ENCODE measurements at places on chromosomes 2 and 18. TPM values are rescaled to one million over a fixed set of nuclear protein-coding genes. Genes with fewer than 3 reads are reported as not detected.
A peak's percentile ranks its signal among the peaks of the same experiment; 100 is the strongest.

Gene CIB4
- total RNA-seq = not detected

GRCh38 chr2:44191739-44192138 is 23.1 kb downstream of the PPM1B start:
- H3K27ac ChIP-seq = no peak overlapping the region
- peaks cover 8% of the 10 kb centered on the region for H3K4me1 ChIP-seq
- DNase-seq = no peak
- no peaks in the 10 kb centered on the region for H3K27me3 ChIP-seq

GRCh38 chr2:37779611-37780386 is 108.4 kb upstream of the CDC42EP3 start:
- no peaks in the 10 kb centered on the region for H3K36me3 ChIP-seq
- no peaks in the 10 kb centered on the region for H3K27me3 ChIP-seq
- peaks cover 20% of the 10 kb centered on the region for H3K4me1 ChIP-seq
- DNase-seq = no peak
- no peak overlapping the region for H3K4me3 ChIP-seq
- no peak overlapping the region for H3K27ac ChIP-seq

DNA sequence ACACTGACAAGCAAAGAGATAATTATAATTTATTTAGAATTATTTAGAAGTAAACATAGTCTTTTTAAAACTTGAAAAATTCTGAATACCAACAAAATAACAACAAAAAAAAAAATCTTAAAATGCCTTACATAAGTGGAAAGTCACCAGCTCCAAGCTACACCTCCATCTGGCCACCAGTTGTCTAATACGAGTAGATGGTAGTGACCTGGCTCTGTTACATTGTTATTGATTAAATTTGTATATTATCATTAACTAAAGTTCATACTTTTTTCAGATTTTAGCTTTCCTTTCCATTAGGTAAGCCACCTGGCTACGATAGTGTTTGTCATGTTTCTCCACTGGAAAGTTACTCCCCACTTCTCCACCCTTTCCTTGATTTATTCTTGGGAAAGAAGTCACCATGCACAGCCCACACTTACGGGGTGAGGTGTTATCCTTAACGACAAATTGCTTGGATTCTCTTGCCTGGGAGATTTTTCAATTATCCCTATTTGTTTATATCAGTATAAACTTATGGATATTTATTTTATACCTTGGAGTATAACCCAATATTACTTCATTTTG is 464.5 kb upstream of the CHAC2 start:
- no peaks in the 10 kb centered on the region for H3K27me3 ChIP-seq
- H3K4me1 ChIP-seq = no peaks in the 10 kb centered on the region
- H3K4me3 ChIP-seq = no peak overlapping the region
- no peaks in the 10 kb centered on the region for H3K36me3 ChIP-seq
- no peak overlapping the region for H3K27ac ChIP-seq

Gene TDRD15
- total RNA-seq = not detected

GRCh38 chr2:179487010-179487731 is 222.5 kb upstream of the SESTD1 start:
- H3K27ac ChIP-seq = peak overlapping the region; percentile 43
- DNase-seq = no peak
- H3K4me3 ChIP-seq = no peak overlapping the region
- H3K27me3 ChIP-seq = no peaks in the 10 kb centered on the region

GRCh38 chr2:73993778-73994177 is 9.1 kb downstream of the TET3 start:
- no peak overlapping the region for H3K4me3 ChIP-seq
- H3K27me3 ChIP-seq = no peaks in the 10 kb centered on the region
- H3K27ac ChIP-seq = no peak overlapping the region
- peaks cover 9% of the 10 kb centered on the region for H3K36me3 ChIP-seq
- peaks cover 36% of the 10 kb centered on the region for H3K4me1 ChIP-seq
